NAMALWA (cell line): ENCODE measurements at places on chromosomes 13 and 19.

DNA sequence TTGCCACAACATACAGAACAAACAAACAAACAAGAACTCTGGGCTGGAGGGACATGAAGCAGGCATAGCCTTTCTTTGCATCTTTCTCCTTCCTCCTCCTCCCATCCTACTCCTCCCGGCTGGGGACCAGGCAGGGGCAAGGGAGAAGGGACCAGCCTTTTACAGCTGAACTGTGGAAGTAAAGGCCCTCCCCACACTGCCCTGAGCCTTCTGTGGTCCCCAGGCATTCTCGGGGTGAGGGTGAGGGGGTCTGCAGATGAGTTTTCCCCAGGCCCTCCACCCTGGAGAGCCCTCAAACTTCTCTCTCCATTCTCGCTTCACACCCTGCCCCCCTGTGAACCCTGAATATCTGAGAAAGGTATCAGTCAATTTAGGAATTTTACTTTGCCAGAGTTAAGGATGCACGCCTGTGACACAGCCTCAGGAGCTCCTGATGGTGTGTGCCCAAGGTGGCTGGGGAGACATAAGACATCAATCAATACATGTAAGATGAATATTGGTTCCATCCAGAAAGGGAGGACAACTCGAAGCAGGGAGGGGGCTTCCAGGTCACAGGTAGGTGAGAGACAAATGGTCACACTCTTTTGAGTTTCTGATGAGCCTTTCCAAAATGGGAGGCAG, 170.9 kb downstream of the COL4A1 start:
- DNase-seq = no peak

DNA sequence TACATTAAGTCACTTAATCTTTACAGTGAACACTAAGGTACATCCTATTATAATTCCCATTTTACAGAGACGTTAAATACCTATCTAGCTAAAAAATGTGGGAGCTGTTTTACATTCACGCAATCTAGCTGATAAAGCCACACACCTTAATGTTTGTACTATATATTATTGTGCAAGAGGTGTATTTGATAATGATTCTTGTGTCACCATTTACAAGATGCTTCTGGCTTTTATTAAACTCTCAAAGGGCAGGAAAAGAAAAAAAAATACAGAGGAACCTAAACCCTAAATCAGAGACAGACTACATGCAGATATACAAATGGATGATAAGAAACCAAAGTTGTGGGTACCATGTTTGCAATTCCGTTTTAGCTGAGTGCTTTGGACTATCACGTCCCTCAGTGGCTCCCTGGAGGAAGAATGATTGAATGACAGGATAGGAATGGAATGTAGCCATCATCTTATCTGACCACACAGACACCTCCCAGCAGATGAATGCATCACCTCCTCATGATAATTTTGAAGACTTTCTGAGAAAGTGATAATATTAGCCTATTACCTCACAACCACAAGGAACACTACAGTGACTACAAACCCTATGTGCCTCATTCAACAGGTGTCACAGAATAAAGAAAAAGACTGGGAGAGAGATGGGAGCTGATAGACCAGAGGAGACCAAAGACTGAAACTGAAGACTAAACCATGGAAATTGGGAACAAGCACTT, 230.5 kb upstream of the SERP2 start:
- DNase-seq = no peak

DNA sequence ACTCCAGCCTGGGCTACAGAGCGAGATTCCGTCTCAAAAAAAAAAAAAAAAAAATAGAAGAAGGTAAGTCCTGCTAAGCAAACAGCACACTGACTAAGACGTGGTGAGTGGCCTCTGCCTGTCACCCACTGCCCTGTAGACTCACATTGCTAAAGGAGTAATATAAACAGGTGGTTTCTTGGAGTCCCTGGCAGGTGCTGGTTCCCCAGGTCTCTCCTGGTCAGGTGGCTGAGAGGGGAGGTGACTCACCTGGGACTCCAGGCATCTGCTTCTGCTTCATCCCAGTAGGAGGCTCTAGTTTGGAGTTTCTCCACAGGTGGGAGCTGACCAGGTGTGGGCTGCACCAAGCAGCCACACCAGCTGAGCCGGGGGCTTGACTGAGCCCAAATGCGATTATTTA, at the start of gene OR10H1:
TSS of gene OR10H1 (minus strand) at position 359 of the 400 bp plus-strand sequence. CDS start 7,627 bp downstream, outside the sequence.
- DNase-seq = no peak

DNA sequence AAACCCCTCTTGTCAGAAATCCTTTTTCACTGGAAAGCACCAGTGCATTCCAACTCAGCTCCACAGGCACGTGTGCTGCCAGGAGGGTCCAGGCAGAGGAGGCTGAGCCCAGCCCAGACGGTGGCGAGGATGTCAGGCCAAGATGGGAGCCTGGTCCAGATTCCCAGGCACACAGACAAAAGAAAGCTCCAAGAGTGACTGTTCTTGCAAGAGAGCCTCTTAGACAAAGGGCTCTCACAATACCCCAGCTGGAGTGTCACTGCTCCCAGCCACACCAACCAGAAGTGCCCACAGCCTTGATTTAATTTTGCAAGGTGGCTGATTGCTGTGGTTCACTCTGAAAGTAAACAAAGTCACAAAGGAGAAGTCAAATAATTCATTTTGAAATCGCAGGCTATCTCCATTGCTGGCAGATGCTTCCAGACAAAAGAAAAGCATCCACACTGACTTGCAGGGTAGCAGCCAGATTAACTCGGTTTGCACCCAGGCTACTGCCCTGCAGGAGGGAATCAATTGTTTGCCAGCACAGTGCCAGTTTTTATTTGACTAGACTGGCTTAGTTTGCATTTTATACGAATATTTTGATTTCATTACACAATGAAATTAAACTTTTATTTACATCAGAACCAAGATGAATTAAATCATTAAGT, 95.1 kb downstream of the RAB20 start:
- DNase-seq = no peak

DNA sequence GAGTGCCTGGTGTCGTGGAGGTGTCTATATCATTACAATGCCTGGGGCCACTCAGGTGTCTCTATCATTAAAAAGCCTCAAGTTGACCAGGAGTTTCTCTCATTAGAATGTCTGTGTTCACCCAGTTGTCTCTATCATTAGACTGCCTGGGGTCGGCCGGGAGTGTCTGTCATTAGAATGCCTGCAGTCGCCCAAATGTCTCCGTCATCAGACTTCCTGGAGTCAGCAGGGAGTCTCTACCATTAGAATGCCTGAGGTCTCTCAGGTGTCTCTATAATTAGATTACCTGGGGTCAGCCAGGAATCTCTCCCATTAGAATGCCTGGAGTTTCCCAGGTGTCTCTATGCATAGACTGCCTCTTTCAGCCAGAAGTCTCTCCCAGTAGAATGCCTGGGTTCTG, 1477.6 kb downstream of the UQCRFS1 start:
- DNase-seq = no peak
